ENCODE measurements at places on chromosomes 11 and 22. TPM values are rescaled to one million over a fixed set of nuclear protein-coding genes. Genes with fewer than 3 reads are reported as not detected.
A peak's percentile ranks its signal among the peaks of the same experiment; 100 is the strongest.

The OR8B2 gene
- not detected for total RNA-seq

The TMEM179B gene
- 37.4 TPM for total RNA-seq

The MMP1 gene
- not detected for total RNA-seq

The DYNC2H1 gene
- 3.2 TPM for total RNA-seq

The ARHGEF17 gene
- not detected for total RNA-seq

The HTR3A gene
- total RNA-seq, result not detected

The OR5P2 gene
- not detected for total RNA-seq

The DMC1 gene
- 0.52 TPM for total RNA-seq

The TCN1 gene
- total RNA-seq, result not detected

The CTSD gene
- 71.3 TPM for total RNA-seq

The SMARCB1 gene
- total RNA-seq, result 41.7 TPM

The ABCC8 gene
- total RNA-seq, result not detected

The CHRM1 gene
- total RNA-seq, result not detected

The RIC3 gene
- 57.6 TPM for total RNA-seq

The GRIA4 gene
- total RNA-seq, result not detected

DNA sequence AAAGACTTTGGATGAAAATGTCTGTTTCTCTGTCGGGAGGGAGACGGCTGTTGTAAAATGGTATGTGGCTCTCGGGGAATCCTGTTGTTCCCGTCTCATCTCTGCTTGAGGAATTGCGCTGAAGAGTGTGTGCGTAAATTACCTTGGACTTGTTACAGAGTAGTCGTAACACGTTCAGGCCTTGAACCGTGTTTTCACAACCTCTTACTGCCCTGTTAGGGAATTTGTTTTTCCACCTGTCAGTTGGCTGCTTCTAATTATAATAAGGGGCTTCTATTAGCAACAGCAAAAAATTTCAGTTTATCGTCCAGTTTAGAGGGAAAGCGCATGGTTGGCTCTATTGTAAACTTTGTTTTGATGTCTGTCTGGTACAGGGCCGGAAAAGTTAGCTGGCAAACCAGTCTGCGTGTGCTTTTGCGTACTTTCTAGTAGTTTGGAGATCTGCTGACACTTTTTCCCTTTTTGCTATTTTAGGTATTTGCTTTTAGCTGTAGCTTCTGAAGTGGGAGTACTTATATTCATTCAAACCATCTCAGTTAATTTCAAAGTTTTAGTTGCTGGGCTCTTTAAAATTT, 1.5 kb downstream of the HIPK3 start:
- DNase-seq, result peak; percentile 3

DNA sequence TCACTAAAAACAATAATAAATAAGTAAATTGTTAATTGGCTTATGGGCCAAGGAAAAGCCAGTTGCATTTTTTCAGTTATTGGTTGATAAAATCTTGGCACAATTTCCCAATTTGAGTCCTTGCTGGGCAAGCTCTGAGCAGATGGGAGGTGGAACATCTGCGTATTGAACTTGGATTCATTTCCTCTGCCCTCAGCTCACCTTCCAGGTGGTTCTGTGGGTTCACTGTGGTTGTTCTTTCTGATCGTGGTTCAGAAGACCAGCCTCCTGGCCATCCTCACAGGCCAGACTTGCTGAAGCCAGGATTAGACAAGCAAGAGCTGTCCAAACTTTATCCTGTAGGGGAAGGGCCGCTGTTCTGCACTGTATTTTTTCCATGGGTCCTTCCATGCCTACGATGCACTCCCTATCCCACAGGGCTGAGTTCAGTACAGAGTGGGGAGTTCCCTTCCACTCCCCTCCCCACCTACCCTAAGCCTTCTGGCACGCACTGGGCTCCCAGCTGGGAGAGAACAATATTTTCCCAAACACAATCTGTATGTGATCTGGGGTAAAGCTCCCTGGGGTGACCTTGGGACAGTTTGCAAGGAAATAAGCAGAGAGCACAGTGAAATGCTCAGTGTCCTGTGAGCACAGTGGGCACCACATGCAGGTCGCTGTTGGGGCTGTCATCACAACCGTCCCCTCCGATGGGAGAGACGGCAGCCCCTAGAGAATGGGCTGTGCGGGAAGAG, 43.5 kb upstream of the TP53I11 start:
- no peak for DNase-seq

DNA sequence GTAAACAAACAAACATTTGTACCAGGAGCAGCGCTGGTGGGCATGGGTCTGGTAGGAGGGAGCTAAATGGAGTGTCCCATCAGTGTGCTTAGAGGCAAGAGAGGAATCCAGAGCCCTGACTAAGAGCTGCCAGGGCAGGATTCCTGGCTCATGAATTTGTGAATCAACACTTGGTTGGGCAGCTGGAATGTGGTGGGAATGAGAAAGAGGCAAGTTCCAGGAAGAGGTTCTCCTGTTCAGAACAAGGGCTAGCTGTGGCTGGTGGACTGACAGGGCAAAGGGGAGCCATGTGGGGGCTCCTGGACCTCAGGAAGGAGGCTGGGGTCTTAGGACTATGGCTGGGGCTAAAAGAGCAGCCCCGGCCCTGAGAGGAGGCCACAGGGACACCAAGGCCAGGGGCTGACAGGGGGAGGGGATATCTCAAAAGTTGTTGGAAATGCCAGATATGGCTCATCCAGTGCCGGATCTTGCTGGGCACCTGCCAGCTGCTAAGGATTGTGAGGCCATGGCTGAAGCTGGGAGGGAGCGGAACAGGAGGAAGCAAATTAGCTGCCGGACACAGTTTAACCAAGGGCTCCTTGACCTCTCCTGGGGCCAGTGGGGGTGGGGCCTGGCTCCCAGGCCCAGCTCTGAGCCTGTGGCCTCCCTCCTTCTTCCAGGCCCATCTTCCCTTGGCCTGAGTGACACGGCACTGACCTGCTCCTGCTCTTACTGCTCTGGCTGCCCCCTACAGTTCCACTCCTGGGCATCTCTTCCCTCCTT, 14.6 kb upstream of the P2RY6 start:
- DNase-seq, result no peak

- DNase-seq, result no peak
Measured at GRCh38 chr11:58058276-58059006, 27.7 kb downstream of the OR6Q1 start.

GRCh38 chr11:68354148-68354872, 41.9 kb downstream of the LRP5 start:
- no peak for DNase-seq

- DNase-seq, result no peak
Measured at GRCh38 chr11:57475191-57475590, 14.9 kb downstream of the RTN4RL2 start.

GRCh38 chr11:129285402-129285786, 90.3 kb upstream of the BARX2 start:
- DNase-seq, result no peak

- DNase-seq, result no peak
Measured at GRCh38 chr22:43395086-43395695, 16.6 kb upstream of the MPPED1 start.

DNA sequence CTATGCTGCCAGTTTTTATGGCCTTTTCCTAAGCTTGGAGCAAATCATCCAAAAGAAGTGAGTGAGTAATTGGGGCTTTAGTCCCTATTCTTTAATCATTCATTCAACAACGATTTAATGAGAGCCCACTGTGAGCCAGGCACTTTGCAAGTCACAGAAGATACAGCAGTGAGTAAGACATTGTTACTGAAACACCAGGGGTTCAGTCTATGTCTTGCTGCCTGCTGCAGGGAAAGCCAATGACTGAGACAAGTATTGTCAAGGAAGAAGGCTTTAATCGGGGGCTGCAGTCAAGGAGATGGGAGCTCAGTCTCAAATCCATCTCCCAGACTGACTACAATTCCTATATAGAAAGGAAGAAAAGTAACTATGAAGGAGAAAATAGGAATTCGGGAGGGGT, 228.3 kb downstream of the FAM181B start:
- DNase-seq, result no peak

GRCh38 chr11:118789501-118790356, 1.2 kb downstream of the DDX6 start:
- DNase-seq, result no peak

DNA sequence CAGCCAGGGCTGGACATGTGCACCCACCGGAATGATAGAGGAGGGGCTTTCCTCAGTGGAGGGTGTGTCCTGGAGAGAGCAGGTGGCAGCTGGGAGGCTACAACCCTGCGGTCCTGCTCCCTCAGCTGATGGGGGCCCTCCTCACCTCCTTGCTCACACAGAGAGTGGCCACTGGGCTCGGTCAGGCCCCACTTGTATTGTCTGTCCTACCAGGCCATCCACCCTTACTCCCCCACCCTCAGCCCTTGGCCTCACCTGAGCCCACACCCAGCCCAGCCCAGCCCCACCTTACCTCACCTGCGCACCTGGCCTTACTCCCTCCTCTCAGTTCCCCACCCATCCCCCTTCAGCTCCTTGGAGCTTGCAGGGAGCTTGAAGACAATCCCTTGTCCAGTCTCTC, 3.1 kb downstream of the TRPM5 start:
- no peak for DNase-seq

GRCh38 chr22:28955817-28956216, 72.4 kb downstream of the ZNRF3 start:
- DNase-seq, result peak; percentile 73

DNA sequence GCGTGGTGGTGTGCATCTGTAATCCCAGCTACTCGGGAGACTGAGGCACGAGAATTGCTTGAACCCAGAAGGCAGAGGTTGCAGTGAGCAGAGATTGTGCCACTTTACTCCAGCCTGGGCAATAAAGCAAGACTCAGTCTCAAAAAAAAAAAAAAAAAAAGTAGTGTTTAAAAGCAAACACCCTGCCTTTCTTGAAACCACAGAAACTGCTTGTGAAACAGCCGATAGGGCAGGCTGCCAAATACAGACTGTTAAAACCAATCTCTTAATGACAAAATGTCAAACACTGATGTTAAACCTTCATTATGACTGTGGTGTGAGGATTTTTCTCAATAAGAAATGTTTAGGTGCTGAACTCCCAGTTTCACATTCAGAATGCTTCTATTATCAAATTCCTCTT, 27.3 kb downstream of the MARK2 start:
- peak; percentile 70 for DNase-seq

GRCh38 chr11:100545970-100546369, 141.1 kb upstream of the ARHGAP42 start:
- DNase-seq, result no peak

DNA sequence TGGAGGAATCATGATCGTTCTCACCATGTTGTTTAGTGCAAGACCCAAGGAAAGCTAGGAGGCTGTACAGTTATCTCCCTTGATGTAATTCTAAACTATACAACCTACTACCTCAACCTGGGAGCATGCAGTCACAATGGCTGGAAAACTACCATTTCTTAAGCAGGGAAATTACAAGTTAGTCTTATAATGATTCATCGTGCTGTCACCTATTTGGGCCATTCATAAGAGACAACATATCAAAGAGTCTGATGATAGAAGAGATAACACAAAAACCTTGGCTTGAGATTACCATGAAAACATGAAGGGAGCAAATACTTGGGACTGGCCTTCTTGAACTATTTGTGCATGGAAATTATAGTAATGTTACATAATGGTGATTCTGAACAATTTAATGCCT, 30.5 kb upstream of the BLID start:
- DNase-seq, result no peak

- no peak for DNase-seq
Measured at GRCh38 chr11:68145120-68145866, 24.1 kb upstream of the CHKA start.

DNA sequence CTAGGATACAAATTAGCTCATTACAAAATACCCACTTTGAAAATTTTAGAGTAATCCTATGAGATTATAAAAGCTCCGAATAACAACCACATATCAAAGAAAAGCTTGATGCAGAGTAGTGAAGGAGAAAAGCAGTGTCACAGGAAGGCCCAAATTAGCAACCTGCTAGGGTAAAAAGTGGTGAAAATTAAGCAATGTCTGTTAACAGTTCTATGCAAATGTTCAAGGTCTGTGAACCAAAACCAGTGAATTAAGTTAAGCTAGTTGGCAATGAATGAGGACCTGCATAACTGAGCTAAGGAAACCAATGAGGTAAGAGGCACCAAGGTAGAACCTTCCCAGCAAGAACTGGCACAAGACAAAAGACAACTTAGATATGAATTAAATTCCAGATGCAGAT, 29.6 kb downstream of the PRDM10 start:
- no peak for DNase-seq

- DNase-seq, result no peak
Measured at GRCh38 chr11:20840341-20840740, 171.0 kb downstream of the NELL1 start.

GRCh38 chr11:70397983-70398833, at the start of gene CTTN:
CTTN (plus strand) TSS chr11:70398529; CDS start chr11:70407298, 8,769 bp downstream.
- peak; percentile 55 for DNase-seq

- DNase-seq, result no peak
Measured at GRCh38 chr11:29518389-29519174, 498.2 kb downstream of the KCNA4 start.

DNA sequence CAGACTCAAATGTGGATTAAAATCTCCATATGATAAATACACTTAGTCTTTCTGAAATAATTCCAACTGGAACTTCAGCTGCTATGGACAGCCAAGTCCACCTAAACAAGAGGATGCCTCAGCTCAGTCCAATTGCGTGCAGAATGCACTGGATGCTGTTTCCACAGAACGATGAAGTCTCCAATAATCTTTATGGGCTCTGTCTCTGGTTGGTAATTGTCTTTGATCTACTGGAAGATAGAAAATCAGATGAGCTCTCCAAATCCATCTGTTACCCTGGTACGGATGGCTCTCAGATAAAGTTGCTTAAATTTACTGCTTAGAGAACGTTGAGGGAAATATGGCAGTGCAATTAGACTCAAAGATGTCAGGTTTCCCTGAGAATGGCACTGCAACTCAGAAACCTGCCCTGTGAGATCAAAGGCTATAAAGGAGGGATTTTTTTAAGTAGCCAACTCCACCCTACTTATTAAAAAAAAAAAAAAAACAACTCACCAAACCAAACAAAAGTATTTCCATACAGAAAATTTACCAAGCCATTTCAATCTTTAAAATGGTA, 859 bp upstream of the BIRC3 start:
- DNase-seq, result no peak

GRCh38 chr11:63537293-63538101, 889 bp downstream of the PLAAT4 start:
- no peak for DNase-seq

DNA sequence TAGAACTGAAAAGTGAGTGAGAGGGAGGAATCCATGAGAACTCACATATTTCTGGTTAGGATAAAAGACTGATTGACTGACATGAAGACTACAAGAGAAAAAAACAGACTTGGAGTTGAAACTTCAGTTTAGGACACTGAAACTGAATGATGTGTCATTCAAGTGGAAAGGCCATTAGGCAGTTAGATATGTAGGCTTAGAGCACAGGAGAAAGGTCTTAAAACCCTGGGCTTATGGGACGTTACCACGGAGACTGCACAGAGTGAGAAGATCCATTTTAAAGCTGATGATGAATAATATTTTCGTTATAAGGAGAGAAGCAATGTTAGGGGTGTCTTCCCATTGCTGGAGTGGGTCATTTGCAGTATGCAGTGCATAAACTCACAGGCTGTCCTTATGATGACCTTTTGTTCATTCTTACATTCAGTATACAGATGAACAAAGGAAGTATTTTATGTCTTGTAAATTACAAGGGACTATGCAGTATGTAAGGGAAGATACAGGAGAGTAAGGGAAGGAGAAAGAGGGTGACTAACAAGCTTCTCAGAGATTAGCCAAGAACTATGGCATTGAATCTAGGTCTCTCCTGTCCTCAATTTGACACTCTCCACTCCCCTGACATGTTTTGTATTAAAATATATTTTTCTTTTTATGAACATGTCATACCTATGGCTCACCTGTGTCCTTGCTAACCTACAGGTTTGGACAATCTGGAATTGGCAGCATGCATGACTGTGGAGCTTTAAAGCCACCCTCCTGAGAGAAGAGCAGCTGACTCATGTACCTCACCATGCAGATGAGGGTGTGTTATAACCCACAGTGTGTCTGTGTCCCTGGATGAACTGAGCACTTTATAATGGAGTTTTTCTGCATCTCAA, 63.7 kb downstream of the MAML2 start:
- DNase-seq, result peak; percentile 42
